ENCODE measurements at places on chromosomes 6 and 20. TPM values are rescaled to one million over a fixed set of nuclear protein-coding genes. Genes with fewer than 3 reads are reported as not detected.

GRCh38 chr6:117389227-117390057, 36.3 kb downstream of the ROS1 start:
- DNase-seq, result no peak

The FHL5 gene
- not detected for total RNA-seq

DNA sequence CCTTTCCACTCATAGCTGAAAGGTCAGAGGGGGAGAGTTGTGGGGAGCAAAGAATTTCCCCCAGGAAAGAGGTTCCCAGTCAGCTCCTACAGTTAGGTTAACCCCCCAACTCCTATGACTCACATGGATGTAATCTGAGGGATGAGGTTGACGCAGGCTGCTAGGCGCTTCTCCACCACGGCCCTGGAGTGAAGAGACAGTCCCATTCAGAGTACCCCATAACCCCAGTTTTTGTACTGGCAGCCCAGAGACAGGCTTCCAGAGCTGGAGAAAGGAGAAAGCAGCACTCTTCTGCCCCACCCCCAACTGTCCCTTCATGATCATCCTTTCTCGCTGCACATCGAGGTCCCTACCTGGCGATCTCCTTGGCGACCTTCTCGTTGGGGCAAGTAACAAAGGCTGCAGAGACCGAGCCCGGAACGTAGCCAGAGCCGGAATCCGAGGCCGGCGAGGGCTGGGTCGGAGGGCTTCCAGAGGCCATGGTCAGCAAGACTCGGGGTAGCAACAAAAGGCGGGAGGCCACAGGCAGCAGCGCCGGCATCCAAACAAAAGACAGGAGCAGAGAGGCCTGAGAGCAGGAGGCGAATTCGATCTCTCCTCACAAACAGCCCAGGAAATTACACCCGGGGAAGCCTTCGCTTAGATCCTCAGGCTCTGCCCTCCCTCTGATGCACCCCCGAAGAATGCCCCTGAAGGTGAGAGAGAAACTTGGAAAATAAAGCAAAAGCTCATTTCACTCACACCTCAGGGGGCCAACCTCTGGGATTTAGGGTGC, 592 bp downstream of the CUTA start:
- peak; percentile 38 for DNase-seq

DNA sequence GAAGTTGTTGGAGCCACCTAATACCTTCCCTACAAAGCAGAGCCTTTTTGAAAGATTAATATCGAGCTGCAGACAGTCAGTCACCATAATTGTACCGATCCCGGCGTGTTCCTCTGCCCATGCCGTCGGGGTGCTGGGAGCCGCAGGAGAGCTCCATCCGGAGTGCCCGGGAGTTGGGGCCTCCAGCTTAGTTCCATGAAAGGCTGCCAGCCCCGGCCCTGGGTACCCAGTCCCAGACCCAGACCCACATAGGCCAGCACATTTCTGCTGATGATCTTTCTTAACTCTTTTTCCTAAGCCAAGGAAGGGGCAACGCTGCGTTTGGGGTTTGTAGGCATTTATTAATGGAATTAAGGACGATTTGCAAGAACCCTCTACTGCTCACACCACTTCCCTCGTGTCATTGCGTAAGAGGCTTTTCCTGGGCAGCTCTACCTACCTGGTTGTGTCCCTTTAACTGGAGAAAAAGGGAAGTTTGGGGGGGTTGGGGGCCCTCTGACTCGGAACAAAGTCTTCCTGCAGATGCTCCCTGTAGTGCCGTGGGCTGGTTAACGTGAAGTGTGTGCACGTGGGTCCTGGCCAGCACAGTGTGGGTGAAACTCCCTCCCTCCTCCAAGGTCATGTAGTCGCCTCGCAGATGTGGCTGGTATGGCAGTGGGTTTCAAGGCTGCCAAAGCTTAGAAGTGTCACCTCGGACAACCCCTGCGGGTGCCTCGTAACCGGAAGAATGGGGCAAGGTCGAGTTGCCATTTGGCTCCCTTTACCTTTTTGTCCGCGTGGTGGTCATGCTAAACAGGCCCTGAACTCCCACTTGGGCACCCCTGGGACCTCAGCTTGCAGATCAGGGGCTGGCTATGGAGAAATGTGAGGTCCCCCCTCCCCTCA, 54.3 kb upstream of the APCDD1L start:
- DNase-seq, result no peak

DNA sequence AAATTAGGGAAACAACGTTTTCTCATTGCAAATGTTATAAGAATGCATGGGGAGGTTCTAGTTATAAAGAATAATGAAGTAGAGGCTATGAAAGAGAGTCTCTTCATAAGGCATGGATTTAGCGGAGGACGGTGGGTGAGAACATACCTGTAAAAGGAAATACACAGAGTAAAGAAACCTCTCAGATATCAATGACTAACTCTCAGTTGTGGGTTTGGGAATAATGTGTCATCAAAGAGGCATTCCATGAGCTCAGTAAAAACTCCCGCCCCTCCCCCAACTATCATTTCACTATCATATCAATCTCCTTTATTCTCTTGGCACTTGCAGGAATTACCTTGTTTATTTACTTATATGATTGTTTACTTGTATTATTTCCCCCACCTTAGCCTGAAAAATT, 695.4 kb downstream of the PTPRT start:
- no peak for DNase-seq

- no peak for DNase-seq
Measured at GRCh38 chr6:14317387-14317970, 199.9 kb downstream of the CD83 start.

- DNase-seq, result no peak
Measured at GRCh38 chr6:167704396-167704901, 122.3 kb upstream of the AFDN start.

The OR12D3 gene
- total RNA-seq, result not detected

The FKBP5 gene
- 5.7 TPM for total RNA-seq

- no peak for DNase-seq
Measured at GRCh38 chr20:11687546-11688292, 230.0 kb upstream of the BTBD3 start.

The PLCB1 gene
- total RNA-seq, result 66.0 TPM

The KCNB1 gene
- not detected for total RNA-seq

The OCSTAMP gene
- not detected for total RNA-seq

All from NCI-H460 (cell line).